ENCODE measurements at places on chromosomes 16 and 17. TPM values are rescaled to one million over a fixed set of nuclear protein-coding genes. Genes with fewer than 3 reads are reported as not detected.

The MYH8 gene
- not detected for total RNA-seq

The GPR179 gene
- total RNA-seq, result not detected

The ABCA10 gene
- 0.65 TPM for total RNA-seq

The HOXB5 gene
- 0.25 TPM for total RNA-seq

The CCDC78 gene
- not detected for total RNA-seq

The TSPAN10 gene
- 1.3 TPM for total RNA-seq

The GLP2R gene
- not detected for total RNA-seq

The CCL3 gene
- total RNA-seq, result not detected

The CCP110 gene
- 11.3 TPM for total RNA-seq

The NOD2 gene
- 0.16 TPM for total RNA-seq

The MYO15B gene
- 6.0 TPM for total RNA-seq

The SMIM36 gene
- total RNA-seq, result not detected

The TBC1D26 gene
- 0.38 TPM for total RNA-seq

The HCRT gene
- not detected for total RNA-seq

The CACNG1 gene
- total RNA-seq, result not detected

The DPEP2NB gene
- not detected for total RNA-seq

The ASPA gene
- not detected for total RNA-seq

The AOC2 gene
- 0.69 TPM for total RNA-seq

The SMARCE1 gene
- 53.4 TPM for total RNA-seq

The SLC38A8 gene
- not detected for total RNA-seq

The CD68 gene
- 0.65 TPM for total RNA-seq

The ABCA9 gene
- 3.4 TPM for total RNA-seq

The WDR59 gene
- 19.3 TPM for total RNA-seq

The TP53TG3F gene
- total RNA-seq, result not detected

The SLC4A1 gene
- not detected for total RNA-seq

The MEFV gene
- total RNA-seq, result 0.13 TPM

The CHD9NB gene
- total RNA-seq, result 0.97 TPM

The TMEM220 gene
- total RNA-seq, result 1.1 TPM

The RBL2 gene
- total RNA-seq, result 45.5 TPM

The NR1D1 gene
- 0.65 TPM for total RNA-seq

The SETD1A gene
- total RNA-seq, result 1.6 TPM

The MAP2K6 gene
- 2.9 TPM for total RNA-seq

All from bladder microvascular endothelial cell (primary cell).